Stimulated activated CD8-positive, alpha-beta memory T cell treated with anti-CD3 and anti-CD28 coated beads, Interleukin-15, amount 100 ng/mL, for 4 hours (primary cell): ENCODE measurements at places on chromosomes 1 and 21.

GRCh38 chr1:177969109-177969508, 749 bp downstream of the SEC16B start:
- no peak for DNase-seq

GRCh38 chr1:4796161-4797015, 142.0 kb downstream of the AJAP1 start:
- no peak for DNase-seq

GRCh38 chr1:247111700-247112478, 7.7 kb upstream of the ZNF669 start:
- no peak for DNase-seq

- DNase-seq, result no peak
These were observed 107.7 kb upstream of the SLC5A9 start for GRCh38 chr1:48114596-48115382.

DNA sequence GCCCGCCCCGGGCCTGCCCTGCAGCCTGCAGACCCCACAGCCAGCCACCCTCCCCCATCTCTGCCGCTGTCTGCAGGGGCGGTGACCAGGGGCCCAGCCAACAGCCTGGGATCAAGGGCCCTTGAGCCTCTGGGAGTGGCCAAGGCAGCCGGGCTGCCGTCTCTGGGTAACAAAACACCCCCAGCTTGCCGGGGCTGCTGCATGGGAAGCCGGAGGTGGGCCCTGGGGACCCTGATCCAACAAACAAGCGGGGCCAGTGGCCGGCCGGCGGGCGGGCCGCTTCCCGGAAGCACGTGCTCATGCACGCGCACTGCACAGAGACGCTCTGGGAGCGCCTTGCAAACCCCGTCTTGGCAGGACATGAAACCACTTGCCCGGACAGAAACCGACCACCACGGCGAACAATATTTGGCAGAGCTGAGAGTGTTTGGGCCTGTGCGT, 13.2 kb downstream of the MEGF6 start:
- no peak for DNase-seq
